ENCODE measurements at places on chromosomes 5 and 9.
A peak's percentile ranks its signal among the peaks of the same experiment; 100 is the strongest.

DNA sequence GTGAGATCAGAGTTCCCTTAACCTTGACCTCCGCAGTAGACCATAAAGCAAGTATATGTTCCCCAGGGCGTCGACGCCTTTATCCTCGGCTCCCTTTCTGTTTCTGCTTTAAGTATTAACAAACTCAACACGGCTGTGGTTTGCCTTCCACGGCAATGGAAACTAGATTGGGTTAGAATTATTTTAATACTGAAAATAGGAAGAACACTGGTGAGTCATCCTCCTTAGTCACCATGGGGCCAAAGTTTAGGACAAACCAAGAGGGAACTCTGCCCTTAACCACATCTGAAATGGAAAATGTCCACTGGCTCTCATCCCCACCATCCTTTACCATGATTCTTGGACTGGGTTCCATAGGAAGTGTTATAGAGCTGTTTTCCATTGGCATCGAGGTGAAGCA lies 386.1 kb downstream of the ACTL7B start:
- DNase-seq: no peak

DNA sequence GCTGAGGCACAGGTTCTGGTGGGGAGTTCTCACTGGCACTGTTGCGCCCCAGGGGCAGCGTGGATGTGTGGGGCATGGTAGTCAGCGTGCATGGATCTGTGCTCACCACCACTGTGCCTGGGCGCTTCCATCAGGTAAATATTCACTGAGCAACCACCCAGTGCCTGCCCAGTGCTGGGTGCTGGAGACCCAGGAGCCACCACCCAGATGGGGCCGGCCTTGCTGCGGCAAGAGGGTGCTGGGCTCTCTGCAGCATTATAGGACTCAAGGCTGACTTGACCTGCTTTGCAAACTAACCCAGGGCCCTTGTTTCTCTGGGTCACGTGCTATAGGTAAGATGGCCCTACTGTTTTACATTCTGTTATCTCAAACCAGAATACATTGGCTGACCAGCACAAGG lies 60.5 kb downstream of the DAP start:
- no peak for DNase-seq

DNA sequence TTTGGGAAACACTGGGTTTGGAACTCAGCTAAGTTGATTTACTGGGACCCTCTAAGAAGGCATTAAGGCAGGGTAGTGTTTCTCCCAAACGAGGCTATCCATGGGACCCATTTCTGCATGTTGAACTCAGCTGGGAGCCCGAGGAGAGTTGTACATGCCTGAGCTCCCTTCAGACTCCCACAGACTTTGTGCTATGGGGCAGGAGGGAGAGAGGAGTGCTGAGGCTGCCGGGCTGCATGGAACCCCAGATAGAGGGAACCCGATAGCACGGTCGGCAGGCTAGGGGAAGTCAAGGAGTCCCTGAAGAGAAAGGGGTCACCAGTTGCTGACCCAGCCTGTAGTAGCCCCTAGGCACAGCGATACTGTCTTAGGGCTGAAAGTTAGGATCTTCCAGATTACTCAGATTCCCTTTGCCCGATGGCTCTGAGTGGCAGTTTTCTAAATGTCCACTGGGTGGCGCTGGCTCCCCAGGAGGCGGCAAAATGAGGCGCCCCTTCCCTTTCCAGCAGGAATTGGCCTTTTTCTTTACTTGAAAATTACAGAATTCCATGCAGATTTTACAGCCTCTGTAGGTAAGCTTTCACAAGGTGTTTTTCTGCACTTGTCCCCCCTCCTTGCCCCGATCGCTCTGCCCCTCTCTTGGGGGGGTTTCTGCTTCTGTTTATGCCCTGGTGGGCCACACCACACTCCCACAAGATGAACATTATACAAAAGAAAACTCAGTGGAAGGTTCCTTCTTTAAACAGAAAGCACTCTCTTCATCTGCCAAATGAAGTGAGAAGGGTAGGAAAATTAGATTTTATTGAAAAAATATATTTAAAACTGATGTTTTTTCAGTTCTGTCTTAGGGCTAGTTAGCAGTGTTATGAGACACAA lies 17.8 kb downstream of the NANS start:
- peak; percentile 67 for DNase-seq

DNA sequence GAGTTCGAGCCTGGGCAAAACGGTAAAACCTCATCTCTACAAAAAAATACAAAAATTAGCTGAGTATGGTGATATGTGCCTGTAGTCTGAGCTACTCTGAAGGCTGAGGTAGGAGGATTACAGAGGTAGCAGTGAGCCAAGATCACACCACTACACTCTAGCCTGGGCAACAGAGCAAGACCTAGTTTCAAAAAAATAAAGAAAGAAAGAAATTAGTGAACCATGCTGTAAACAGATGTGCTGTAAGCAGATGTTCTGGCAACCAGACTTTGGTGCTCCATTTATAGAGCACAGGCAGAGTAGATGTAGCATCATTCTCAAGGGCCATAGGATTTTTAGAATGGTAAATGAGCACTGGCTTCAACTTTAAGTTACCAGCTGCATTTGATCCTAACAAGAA lies 115.4 kb downstream of the ST8SIA4 start:
- DNase-seq: no peak

- no peak for DNase-seq
Observed at GRCh38 chr5:58122848-58123392, 337.0 kb downstream of the PLK2 start.

DNA sequence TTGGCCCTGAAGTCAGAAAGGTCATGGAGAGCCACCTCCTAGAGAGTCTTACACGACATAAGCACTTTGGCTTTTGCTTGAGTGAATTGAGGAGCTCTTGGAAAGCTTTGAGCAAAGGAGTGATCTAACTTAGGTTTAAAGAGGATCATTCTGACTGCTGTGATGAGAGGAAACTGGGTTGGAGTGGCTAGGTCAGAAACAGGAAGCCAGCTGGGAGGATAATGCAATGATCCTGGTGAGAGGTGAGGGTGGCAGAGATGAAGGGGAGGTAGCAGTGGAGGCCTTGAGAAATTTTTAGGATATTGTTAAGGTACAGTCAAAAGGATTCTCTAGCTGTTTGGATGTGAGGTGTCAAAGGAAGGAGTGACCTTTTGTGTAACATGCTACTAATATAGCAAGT lies 32.2 kb upstream of the ROPN1L start:
- no peak for DNase-seq

DNA sequence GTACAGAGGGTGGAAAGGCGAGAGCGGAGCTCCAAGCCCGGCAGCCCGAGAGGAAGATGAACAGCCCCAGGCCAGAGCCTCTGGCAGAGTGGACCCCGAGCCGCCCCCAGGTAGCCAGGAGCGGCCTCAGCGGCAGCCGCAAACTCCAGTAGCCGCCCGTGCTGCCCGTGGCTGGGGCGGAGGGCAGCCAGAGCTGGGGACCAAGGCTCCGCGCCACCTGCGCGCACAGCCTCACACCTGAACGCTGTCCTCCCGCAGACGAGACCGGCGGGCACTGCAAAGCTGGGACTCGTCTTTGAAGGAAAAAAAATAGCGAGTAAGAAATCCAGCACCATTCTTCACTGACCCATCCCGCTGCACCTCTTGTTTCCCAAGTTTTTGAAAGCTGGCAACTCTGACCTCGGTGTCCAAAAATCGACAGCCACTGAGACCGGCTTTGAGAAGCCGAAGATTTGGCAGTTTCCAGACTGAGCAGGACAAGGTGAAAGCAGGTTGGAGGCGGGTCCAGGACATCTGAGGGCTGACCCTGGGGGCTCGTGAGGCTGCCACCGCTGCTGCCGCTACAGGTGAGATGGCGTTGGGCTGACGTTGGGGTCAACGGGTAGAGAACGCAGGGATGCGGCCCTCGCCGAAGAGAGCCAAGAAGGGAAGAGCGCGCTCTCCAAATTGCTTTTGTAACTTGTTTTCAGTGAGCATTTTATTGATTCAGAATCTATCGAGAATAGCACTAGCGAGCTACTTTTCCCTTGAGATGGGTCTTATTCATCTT lies at the start of gene PTGER4:
TSS of gene PTGER4 (plus strand) at position 3 of the 769 bp plus-strand sequence. CDS start 1,079 bp downstream, outside the sequence.
- no peak for DNase-seq
